ENCODE measurements at places on chromosomes 5 and 9.

- H3K27ac ChIP-seq, result no peak overlapping the region
- no peaks in the 10 kb centered on the region for H3K27me3 ChIP-seq
- H3K4me3 ChIP-seq, result no peak overlapping the region
- DNase-seq, result no peak
- H3K36me3 ChIP-seq, result no peaks in the 10 kb centered on the region
Observed at GRCh38 chr5:124919076-124919475, 172.6 kb upstream of the ZNF608 start.

DNA sequence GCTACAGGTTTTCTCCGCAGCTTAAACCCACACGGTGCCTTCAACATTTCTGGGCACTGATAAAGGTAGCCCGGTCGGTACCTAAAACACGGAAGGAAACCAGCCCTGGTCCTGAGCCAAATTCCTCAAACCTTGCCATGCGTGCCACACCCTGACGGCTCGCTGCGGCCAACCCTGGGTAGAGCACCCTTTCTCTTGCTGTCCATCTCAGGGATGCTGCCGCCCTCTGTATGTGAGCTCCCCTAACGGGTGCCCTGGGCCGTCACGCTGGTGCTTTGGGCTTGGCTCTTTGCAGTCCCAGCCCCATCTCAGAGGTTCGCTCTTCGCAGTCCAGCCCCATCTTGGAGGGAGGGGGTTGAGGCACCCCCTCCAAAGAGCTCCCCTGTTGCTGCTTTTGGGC lies 43.9 kb downstream of the PNPLA7 start:
- no peaks in the 10 kb centered on the region for H3K4me1 ChIP-seq
- no peak overlapping the region for H3K27ac ChIP-seq
- no peak overlapping the region for H3K4me3 ChIP-seq
- no peak for DNase-seq
- no peaks in the 10 kb centered on the region for H3K36me3 ChIP-seq

- H3K27ac ChIP-seq, result no peak overlapping the region
- H3K36me3 ChIP-seq, result no peaks in the 10 kb centered on the region
- no peak for DNase-seq
- no peaks in the 10 kb centered on the region for H3K4me1 ChIP-seq
Observed at GRCh38 chr9:77541600-77541999, 106.5 kb downstream of the GNA14 start.

DNA sequence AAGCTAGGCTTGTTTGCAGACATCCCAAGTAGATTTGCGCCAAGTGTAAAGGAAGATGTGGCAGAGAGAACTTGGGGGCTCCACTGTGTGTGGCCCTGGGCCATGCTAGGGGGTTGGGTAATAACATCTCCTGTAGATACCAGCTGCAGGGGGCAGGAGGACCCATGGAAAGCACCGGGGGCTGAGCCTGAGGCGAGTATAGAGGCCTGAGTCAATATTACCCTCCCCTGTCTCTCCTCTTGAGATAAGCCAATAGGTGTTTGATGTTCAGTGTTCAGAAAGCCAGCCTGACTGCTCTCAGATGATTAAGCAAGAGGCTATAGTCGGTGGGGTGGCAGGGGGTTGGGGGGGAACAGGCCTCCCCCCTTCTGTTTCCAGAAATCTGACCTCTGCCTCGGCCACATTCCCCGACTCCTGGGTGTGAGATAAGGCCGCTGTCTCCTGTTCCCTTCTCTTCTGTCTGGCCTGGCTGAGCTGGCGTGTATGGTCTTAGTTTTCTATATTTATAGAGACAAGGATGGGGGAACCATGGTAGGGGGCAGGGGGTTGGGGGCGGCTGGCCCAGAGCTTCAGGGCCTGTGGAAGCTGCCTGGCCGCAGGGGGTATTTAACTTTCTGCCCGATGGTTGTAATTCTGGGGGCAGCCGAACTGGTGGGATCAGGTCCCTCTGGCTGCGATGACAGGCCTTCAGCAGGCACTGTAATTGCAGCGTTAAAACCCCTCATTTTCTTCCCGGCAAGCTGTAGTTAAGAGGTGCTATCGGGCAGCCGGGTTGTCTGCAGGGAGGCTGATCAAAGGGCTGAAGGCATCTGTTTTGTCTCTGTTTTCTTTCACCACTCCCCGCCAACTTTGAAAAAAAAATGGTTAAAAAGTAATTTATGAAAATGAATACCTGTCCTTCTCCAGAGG lies 292.0 kb downstream of the NSG2 start:
- H3K36me3 ChIP-seq, result no peaks in the 10 kb centered on the region
- no peak overlapping the region for H3K27ac ChIP-seq
- no peaks in the 10 kb centered on the region for H3K27me3 ChIP-seq
- H3K4me1 ChIP-seq, result peaks cover 2% of the 10 kb centered on the region

DNA sequence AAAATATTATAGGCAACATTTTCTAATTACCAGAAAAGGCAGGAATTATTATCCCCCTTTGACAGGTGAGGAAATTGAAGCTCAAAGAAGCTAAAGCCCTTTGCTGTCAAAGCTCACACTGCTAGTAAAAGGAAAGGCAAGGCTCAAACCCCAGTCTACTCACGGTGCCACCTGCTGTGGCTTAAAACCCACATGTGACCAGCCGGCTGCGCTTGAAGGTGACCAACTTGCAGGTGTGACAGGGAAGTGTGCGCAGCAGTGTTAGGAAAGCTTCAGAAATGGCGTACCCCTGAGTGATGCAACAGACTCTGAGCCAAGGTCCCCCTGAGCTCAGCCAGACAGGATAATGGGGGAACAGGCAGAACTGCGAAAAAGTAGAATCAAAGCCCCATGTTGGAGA lies 45.2 kb downstream of the PAX5 start:
- no peak overlapping the region for H3K4me3 ChIP-seq
- no peaks in the 10 kb centered on the region for H3K36me3 ChIP-seq
- peaks cover 58% of the 10 kb centered on the region for H3K27me3 ChIP-seq
- H3K27ac ChIP-seq, result no peak overlapping the region

DNA sequence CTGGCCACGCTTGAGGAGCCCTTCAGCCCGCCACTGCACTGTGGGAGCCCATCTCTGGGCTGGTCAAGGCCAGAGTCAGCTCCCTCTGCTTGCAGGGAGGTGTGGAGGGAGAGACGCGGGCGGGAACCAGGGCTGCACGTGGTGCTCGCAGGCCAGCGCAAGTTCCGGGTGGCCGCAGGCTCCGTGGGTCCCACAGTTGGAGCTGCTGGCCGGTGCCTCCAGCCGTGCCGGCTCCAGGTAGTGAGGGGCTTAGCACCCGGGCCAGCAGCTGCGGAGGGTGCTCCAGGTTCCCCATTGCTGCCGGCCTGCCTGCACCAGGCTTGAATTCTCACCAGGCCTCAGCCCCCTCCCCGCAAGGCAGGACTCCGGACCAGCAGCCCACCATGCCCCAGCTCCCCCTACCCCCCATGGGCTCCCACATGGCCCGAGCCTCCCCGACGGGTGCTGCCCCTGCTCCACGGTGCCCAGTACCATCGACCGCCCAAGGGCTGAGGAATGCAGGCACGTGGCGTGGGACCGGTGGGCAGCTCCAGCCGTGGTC lies 192.8 kb upstream of the IZUMO3 start:
- H3K36me3 ChIP-seq, result no peaks in the 10 kb centered on the region
- H3K4me3 ChIP-seq, result no peak overlapping the region
- H3K27me3 ChIP-seq, result no peaks in the 10 kb centered on the region

GRCh38 chr9:104858271-104858670 lies 69.7 kb downstream of the ABCA1 start:
- H3K4me1 ChIP-seq, result peaks cover 47% of the 10 kb centered on the region
- H3K4me3 ChIP-seq, result no peak overlapping the region
- H3K36me3 ChIP-seq, result peaks cover 23% of the 10 kb centered on the region

DNA sequence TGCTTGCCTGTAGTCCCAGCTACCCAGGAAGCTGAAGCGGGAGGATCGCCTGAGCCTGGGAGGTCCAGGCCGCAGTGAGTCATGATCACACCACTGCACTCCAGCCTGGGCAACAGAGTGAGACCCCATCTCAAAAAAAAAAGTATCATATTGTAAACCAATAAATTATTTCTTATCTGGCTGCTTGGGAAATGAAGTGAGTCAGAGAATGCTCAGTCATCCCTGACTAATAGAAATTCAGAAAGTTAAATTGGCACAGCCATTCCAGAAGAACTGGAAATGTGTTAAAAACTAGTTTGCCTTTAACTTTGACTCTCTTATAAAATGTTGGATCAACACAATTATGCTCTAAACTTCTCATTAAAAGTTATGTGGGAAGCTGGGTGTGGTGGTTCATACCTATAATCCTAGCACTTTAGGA lies 9.8 kb upstream of the GNE start:
- H3K4me3 ChIP-seq, result no peak overlapping the region
- no peaks in the 10 kb centered on the region for H3K36me3 ChIP-seq
- DNase-seq, result no peak
- peaks cover 6% of the 10 kb centered on the region for H3K4me1 ChIP-seq

GRCh38 chr5:143186623-143187022 lies 216.9 kb downstream of the NR3C1 start:
- no peak overlapping the region for H3K27ac ChIP-seq
- no peak for DNase-seq
- no peaks in the 10 kb centered on the region for H3K27me3 ChIP-seq

DNA sequence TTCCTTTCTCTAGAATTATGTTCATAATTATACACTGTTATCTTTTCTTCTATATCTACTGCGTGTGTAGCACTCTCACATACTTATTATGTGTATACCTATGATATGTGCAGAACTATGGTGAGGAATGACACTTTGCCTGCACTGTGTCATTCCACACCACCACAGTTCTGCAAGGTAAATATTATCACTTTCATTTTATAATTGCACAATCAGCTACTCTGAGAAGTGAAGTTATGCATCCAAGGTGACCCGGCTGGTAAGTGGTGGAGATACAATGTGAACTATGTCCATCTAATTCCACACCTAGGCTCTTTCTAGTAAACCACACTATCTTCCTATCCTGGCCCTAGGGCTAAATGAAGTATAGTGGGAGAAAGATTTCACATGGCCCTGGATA lies 170.1 kb upstream of the ATP10B start:
- H3K4me1 ChIP-seq, result no peaks in the 10 kb centered on the region
- no peak overlapping the region for H3K27ac ChIP-seq
- no peaks in the 10 kb centered on the region for H3K36me3 ChIP-seq
- no peak overlapping the region for H3K4me3 ChIP-seq
- H3K27me3 ChIP-seq, result no peaks in the 10 kb centered on the region

GRCh38 chr9:135890190-135891026 lies 16.9 kb downstream of the CAMSAP1 start:
- peaks cover 47% of the 10 kb centered on the region for H3K4me1 ChIP-seq
- peak overlapping the region; percentile 39 for H3K4me3 ChIP-seq
- DNase-seq, result peak; percentile 89
- no peaks in the 10 kb centered on the region for H3K27me3 ChIP-seq
- H3K27ac ChIP-seq, result peak overlapping the region; percentile 42
- no peaks in the 10 kb centered on the region for H3K36me3 ChIP-seq

- no peak overlapping the region for H3K4me3 ChIP-seq
- no peaks in the 10 kb centered on the region for H3K36me3 ChIP-seq
- peaks cover 2% of the 10 kb centered on the region for H3K27me3 ChIP-seq
- DNase-seq, result no peak
Observed at GRCh38 chr5:38720554-38721361, 125.1 kb upstream of the OSMR start.

DNA sequence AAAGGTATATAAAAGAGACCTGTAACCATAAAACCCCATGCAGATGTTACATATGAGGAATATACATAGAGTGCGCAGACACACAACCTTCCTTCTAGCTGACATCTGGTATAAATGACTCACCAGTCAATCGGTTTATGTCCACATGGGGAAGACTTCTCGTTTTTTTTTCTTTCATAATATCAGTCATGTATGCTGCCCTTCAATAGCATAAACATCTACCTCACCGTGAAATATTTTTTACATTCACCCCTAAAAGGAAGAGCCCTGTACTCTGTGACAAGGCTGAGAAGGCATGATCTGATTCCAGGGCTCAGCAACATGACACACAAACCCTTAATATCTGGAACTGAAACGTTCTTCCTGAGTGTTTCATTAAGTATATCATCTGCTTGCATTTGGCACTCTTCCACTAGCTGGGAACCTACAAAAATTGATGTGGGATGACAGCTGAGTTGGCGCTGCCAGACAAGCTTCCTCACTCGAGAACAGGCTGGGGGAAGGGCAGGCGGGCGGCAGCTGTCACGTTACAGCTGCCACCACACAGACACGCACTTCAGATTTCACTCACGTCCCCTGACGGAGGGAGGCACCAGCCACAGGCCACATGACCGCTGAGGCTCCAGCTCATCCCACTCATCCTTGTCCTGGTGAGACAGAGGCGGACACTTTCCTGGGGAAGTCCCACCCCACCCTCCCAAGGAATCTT lies 74.2 kb downstream of the SHB start:
- H3K27me3 ChIP-seq, result no peaks in the 10 kb centered on the region
- peaks cover 13% of the 10 kb centered on the region for H3K36me3 ChIP-seq
- peak; percentile 48 for DNase-seq
- peak overlapping the region; percentile 87 for H3K27ac ChIP-seq
- H3K4me1 ChIP-seq, result peaks cover 37% of the 10 kb centered on the region

DNA sequence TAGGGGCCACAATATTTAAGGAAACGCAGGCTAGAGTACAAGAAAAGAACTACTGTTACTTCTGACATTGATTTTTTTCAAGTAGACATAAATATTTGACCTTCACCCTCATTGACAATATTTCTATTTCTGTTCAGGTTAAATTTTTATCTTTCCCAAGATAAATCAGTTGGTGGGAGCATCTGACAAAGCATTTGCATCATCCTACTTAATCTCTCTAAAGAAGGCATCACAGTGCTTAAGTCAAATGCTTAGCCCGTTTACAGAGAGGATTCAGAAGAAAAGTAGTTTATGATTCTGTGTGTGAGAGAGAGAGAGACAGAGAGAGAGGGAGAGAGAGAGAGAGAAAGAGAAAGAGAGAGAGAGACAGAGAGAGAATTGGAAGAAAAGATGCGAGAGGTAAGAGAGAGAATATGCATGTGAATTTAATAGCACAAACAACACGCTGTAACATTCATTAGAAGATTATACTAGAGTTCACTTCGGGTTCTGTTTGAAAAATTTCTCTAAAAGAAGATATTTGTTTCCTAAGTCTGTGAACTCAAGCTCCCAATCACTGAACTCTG lies 1093.3 kb upstream of the CDH6 start:
- no peaks in the 10 kb centered on the region for H3K4me1 ChIP-seq
- no peaks in the 10 kb centered on the region for H3K36me3 ChIP-seq
- no peak for DNase-seq
- H3K27me3 ChIP-seq, result no peaks in the 10 kb centered on the region
- no peak overlapping the region for H3K4me3 ChIP-seq

GRCh38 chr9:117434566-117434965 lies 19.7 kb upstream of the ASTN2 start:
- H3K4me1 ChIP-seq, result no peaks in the 10 kb centered on the region
- DNase-seq, result no peak
- no peak overlapping the region for H3K4me3 ChIP-seq
- H3K27me3 ChIP-seq, result no peaks in the 10 kb centered on the region
- H3K36me3 ChIP-seq, result no peaks in the 10 kb centered on the region

- H3K27ac ChIP-seq, result no peak overlapping the region
- H3K4me3 ChIP-seq, result no peak overlapping the region
- H3K36me3 ChIP-seq, result no peaks in the 10 kb centered on the region
- peaks cover 6% of the 10 kb centered on the region for H3K27me3 ChIP-seq
- peaks cover 2% of the 10 kb centered on the region for H3K4me1 ChIP-seq
- no peak for DNase-seq
Observed at GRCh38 chr5:176134529-176135223, 103.5 kb upstream of the SIMC1 start.

- no peaks in the 10 kb centered on the region for H3K4me1 ChIP-seq
- no peak overlapping the region for H3K4me3 ChIP-seq
- no peaks in the 10 kb centered on the region for H3K36me3 ChIP-seq
- DNase-seq, result no peak
- no peaks in the 10 kb centered on the region for H3K27me3 ChIP-seq
Observed at GRCh38 chr5:29547236-29547865, 1646.1 kb upstream of the CDH6 start.

- no peak overlapping the region for H3K27ac ChIP-seq
- DNase-seq, result no peak
- H3K4me3 ChIP-seq, result no peak overlapping the region
Observed at GRCh38 chr5:65919773-65920172, 6.6 kb upstream of the ERBIN start.

All from keratinocyte (primary cell).